ENCODE measurements at places on chromosomes 5 and 9. TPM values are rescaled to one million over a fixed set of nuclear protein-coding genes. Genes with fewer than 3 reads are reported as not detected.

STOM gene
- total RNA-seq = 162 TPM

C5orf58 gene
- total RNA-seq = not detected

ADAMTSL1 gene
- 22.4 TPM for total RNA-seq

ABHD17B gene
- 49.5 TPM for total RNA-seq

UAP1L1 gene
- total RNA-seq = 3.2 TPM

TMEFF1 gene
- 3.0 TPM for total RNA-seq
